Effector CD4-positive, alpha-beta T cell (primary cell): ENCODE measurements at places on chromosomes 16 and 17.

GRCh38 chr16:81767987-81768592, 11.0 kb upstream of the PLCG2 start:
- no peak for DNase-seq

GRCh38 chr16:89170346-89171215, 967 bp upstream of the CDH15 start:
- no peak for DNase-seq

DNA sequence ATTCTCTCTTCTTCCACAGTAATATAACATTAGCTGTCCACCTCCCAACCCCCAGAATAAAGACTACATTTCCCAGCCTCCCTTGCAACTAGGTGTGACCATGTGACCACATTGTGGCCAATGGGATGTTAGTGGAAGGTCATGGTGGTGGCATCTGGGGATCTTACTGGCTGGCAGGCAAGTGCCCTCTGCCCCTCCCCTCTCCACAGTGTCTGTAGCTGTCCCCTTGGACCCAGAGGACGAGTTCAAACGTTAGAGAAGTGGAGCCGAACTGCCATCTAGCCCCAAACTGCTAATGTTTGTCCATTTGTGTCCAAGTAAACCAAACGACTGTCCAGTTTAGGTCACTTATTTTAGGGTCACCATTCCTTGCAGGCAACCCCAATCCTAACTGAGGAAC, 26.6 kb upstream of the KCNG4 start:
- DNase-seq = peak; percentile 3

GRCh38 chr17:75065562-75066151, 18.6 kb downstream of the KCTD2 start:
- no peak for DNase-seq

- no peak for DNase-seq
These were observed 68.8 kb downstream of the CMIP start for GRCh38 chr16:81513204-81514040.

DNA sequence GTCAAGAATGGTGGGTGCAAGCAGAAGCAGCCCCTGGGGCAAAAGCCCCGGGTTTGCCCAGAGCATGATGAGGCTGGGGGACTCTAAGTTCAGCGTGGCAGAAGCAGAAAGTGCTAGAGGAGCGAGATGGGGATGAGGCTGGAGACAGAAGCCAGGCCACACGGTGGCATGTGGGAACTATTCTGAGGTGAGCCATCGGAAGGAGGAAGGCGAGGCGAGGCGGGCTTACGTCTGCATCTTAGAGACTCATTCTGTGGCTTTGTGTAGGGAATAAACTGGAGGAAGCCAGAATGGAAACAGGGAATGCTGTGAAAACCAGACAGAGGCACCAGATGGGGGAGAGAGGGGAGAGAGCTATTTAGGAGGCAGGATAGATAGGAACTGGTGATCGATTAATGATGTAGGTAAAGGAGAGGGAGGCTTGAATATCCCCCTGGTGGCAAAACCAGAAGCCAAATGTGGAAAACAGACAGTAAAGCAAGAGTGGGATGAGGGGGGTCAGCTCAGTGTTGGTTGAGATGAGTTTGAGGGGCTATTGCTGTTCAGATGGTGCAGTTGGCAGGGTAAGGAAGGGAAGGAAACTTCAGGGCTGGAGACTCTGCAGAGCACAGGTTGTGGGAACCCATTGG, 3.1 kb upstream of the TNFSF13 start:
- no peak for DNase-seq

DNA sequence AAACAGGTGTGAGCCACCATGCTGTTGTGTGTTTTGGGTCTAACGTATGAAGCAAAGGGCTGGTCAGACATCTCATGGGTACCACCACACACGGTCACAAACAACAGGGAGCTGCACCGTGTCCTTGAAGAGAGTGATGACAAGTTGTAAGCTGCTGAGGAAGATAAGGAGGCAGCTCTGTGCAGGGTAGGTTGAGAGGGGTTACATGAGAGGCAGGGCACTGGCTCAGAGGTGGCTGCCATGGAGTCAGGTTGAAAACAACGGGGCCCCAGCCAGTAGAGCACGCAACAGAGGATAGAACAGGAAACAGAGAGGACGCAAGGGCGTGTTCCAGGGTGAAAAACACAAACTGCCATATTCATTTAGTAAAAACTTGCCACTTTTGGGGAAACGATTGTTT, 52.2 kb downstream of the TRARG1 start:
- no peak for DNase-seq

- no peak for DNase-seq
These were observed 4.7 kb downstream of the KRT37 start for GRCh38 chr17:41419716-41420115.

GRCh38 chr17:74085434-74085833, 118.0 kb upstream of the RPL38 start:
- DNase-seq = no peak

DNA sequence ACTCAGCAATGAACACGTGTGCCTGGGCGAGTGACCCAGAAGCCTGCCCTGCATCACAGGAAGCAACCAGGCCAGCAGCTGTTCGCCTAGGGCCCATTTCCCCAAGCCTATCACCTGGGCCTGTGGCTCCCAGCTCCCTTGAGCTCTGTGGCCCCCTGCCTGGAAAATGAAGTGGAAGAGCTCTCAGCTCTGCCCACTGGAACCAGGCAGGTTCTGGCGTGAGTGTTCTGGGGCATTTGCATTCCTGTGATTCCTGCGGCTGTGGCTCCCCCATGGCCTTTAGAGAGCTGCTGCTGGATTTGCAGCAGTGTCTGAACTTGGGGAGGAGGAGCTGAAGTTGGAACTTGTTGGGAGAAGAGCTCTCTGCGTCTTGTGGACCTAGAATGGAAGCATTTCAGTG, 22.8 kb downstream of the PGS1 start:
- no peak for DNase-seq

- no peak for DNase-seq
These were observed 277.2 kb downstream of the SNX29 start for GRCh38 chr16:12253731-12254130.

DNA sequence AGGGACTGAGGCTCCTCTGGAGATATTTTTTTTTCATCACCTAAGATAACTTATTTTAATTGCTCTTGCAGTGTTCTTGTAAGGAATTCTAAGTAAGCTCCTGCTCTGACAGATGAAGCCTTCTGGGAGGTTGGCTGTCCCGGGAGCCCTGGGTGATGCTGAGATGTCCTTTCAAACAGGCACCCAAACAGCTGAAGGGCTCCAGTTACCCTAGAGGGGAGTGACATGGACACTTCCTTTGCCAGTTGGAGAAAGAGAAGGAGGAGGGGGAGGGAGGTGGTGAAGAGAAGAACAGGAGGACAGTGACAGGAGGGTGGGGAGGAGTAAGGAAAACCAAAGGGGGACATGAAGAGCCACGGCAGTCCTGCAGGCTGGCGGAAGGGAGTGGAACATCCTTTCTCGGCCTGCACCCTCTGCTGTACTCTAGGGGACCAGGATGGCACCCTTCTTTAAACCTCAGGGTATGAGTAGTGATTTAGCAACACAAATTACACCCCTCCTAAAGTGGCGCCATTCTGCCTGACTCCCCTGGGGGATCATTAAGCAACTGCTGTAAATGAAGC, 51.8 kb downstream of the MYH3 start:
- DNase-seq = no peak

DNA sequence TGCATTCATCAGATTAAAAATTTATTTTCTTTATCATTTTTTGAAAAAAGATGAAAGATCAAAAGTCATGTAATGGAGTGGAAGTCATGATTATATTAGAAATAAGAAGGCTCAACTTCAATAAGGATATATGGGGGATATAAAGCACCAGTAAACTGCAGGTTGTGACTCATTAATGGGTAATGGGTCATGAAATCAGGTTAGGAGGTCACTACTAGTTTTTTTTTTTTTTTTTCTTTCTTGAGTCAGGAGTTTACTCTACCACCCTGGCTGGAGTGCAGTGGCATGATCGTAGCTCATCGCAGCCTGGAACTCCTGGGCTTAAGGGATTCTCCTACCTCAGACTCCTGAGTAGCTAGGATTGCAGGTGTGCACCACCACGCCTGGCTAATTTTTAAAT, 14.3 kb downstream of the EFCAB13 start:
- DNase-seq = no peak

- no peak for DNase-seq
These were observed 1.2 kb upstream of the OSBPL7 start for GRCh38 chr17:47822785-47823184.
